SW480 (cell line): ENCODE measurements at places on chromosomes 7 and 10.

DNA sequence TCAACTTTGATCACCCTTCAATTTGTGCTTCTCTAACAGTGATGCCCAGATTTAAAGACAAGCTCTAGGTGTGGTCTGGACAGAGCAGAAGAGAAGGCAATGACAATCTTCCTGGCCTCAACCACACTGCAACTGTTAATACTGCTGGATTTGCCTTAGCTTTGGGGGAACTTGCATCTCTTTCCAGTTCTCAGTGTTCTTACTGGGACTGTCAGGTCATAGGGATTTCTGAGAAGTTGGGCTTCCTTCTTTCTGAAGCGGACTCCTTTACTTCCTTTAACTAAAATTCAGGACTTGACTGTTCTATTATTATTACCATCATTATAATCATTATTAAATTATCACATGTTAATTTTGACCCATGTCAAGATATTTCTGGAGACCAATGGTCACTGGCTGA, 80.8 kb downstream of the OSBPL3 start:
- DNase-seq, result no peak

GRCh38 chr10:69837261-69837660, 35.6 kb downstream of the COL13A1 start:
- no peak for DNase-seq

DNA sequence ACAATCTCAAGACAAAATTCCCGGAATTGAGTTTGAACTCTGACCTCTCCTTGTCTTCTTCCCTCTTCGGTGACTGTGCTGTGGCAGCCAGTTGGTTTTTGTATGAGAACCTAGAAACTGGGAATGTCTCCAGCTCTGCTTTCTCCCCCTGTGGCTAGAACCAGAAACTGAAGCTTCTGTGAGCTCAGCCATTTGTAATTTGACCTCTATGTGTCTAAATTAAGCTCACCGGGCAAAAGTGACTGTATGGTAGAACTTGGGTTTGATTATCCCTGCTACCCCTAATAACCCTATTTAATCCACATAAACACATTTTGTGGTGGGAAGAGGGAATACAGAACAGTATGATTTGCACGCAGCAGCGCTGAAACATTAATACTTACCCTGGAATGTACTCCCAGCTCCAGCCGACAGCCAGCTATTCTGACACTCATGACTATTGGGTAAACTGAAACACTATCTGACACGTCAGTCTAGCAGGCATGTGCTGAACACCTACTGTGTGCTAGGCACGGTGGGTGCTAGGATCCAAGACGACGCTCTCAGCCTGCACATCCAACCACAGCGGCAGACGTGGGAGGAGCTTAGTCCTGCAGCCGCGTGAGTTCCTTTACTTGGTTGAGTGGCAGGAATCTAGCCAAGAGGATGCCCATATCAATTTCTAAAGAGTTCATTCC, 324.8 kb downstream of the SFMBT2 start:
- no peak for DNase-seq

GRCh38 chr10:60351191-60351853, 38.4 kb downstream of the ANK3 start:
- no peak for DNase-seq

DNA sequence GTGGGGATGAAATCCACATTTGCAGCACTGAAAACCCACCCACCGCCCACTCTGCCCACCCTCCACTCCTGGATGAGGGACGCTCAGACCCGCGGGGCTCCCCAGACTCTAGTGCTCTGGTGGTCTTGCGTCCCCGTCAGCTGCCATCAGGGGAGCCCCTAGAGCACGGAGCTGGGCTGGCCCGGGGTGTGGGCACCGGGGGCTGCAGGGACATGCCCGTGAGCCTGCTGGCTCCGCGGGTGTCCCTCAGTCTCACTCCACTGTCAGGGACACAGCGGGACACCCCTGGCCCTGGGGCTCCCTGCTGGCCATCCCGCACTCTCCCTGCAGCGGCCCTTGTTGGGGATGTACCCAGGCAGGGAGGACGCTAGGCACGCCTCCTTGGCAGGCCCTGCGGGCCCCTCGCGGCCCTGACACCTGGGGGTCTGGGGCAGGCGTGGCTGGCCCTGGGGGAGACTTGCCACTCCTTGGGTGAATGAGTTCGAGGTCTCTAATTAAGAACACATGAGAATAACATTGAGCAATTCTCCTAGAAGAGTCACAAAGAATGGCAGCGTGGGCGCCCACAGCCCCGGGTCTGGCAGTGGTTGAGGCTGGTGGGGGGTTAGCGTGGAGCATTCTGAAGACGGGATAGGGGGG, 64.2 kb downstream of the CFAP46 start:
- no peak for DNase-seq

GRCh38 chr10:87798082-87798481, 19.9 kb downstream of the ATAD1 start:
- DNase-seq, result no peak

- DNase-seq, result no peak
Observed at GRCh38 chr7:16419126-16419525, 2.2 kb downstream of the CRPPA start.
